IPS DF 19.7 (cell line): ENCODE measurements at places on chromosomes 13 and 19.

- DNase-seq, result peak; percentile 88
Measured at GRCh38 chr13:100490692-100491091, 97.9 kb downstream of the GGACT start.

DNA sequence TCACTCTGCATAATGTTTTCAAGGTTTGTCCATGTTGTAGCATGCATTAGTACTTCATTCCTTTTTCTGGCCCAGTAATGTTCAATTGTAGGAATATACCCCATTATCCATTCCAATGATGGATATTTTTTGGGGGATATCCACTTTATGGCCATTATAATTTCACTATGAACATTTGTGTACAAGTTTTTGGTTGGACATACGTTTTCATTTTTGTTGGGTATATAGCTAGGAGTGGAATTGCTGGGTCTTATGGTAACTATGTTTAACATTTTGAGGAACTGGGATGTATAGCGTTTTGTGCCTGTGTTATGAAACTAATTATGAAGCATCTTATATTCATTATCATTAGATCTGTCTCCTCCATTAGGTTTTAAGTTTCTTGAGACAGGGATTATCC lies 191.6 kb downstream of the TM9SF2 start:
- DNase-seq, result no peak

DNA sequence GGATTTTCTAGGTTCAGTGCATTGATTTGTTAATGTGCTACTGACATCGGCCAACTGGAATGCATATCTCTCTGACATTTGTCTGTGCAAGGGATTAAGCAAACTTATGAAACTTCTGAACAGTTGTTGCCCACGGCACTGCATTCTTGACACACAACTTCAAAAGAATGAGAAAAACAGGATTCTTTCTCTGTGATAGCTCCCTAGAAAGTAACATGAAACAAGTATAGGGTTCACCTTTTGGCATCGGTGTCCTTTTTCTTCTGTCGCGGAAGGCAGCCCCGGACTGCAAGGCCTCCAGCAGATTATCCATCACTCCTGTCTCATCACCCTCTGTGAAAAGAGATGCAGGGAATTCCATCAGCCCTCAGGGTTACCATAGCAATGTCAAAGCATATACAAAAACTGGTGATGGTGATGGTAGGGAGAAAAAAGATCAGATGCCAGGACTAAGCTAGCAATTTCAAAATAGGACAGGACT lies 389.2 kb downstream of the DIAPH3 start:
- DNase-seq, result no peak

DNA sequence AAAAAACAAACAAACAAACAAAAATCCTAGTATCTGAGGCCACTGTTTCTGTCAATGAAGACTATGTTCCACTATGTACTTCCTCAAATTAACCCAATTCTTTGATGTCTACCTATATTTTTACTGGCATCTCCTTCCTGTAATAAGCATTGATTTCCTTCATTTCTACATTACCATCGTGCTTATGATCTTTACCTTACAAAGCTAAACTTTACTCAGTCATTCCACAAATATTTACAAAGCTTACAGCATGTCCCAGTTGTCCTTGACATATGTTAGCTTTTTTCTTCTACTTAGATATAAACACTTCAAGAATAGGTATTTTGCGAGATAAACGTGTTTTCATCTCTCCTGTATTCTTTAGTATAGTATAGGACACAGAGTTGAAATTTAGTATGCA lies 1090.9 kb downstream of the PCDH9 start:
- DNase-seq, result no peak

GRCh38 chr19:29517412-29517811 lies 8.4 kb upstream of the VSTM2B start:
- no peak for DNase-seq

- no peak for DNase-seq
Measured at GRCh38 chr19:10983026-10983425, 22.2 kb downstream of the SMARCA4 start.

DNA sequence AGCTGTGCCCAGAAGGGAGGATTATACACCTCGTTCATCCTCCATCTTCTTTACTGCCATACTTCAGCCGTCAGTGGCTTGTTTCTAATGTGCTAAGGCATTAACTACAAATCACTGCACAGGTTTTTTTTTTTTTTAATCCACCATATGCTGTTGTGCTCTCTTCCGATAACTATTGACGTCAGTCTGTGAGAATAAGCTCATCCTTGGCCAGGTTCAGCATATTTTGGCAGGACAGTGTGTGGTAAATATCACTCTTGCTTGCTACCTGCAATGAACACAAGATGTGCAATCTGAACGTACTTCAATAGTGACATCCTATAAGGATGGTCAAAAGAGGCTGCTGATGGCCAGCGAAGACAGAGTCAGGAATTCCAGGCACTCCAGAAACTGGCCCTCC lies 2030.7 kb upstream of the PCDH20 start:
- no peak for DNase-seq
